ENCODE measurements at places on chromosomes 3 and 15.

DNA sequence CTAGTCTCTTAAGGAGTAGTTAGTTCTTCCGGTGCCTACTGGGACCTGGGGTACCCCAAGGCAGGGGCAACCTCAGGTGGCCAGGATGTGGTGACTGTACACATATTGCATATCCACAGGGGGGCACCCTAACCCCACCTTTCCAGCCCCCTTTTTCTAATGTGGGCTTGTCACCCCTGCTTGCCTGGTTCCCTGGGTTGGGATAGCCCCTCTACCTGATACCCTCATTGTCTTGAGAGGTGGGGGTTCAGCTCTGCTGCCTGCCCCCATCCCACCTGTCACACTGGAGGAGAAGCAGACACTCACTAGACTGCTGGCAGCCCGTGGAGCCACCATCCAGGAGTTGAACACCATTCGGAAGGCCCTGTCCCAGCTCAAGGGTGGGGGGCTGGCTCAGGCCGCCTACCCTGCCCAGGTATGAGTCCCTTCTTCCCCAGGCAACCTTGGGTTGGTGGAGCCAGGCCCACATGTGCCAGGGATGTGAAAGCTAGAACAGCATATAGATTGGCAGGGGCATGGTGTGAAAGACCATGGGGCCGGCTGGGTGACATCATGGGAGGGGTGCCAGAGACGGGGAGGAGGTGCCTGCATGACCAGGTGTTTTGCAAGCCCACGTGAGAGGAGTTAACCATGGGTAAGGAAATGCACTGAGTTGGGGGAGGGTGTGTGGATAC, 4.0 kb downstream of the GLYCTK start:
- DNase-seq, result peak; percentile 67

DNA sequence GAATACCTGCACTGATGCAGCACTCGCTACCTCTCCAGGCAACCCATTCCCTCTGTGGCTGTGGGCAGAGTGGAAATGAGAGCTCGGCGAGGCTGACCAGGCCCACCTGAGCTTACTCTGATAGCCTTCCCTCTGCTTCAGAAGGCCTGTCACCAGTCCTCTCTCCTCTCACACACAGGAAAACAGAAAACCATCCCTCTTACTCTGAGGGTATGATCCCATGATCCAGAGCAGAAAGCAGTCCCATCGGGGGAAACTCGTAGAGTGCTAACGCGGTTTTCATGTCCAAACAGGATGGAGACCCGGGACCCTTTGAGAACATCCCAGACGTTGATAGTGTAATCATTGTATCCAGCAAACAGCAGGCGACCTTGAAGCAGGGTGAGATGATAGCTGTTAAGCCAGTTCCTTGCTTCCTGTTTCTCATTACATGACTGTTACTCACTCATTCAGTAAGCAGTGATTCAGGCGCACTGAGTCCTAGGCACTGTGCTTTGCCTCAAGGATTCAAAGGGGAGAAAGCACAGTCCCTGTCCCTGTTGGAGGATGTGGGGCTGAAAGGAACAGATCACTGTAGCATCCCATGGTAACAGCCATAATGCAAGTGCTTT, 11.8 kb upstream of the BCL2L10 start:
- no peak for DNase-seq

DNA sequence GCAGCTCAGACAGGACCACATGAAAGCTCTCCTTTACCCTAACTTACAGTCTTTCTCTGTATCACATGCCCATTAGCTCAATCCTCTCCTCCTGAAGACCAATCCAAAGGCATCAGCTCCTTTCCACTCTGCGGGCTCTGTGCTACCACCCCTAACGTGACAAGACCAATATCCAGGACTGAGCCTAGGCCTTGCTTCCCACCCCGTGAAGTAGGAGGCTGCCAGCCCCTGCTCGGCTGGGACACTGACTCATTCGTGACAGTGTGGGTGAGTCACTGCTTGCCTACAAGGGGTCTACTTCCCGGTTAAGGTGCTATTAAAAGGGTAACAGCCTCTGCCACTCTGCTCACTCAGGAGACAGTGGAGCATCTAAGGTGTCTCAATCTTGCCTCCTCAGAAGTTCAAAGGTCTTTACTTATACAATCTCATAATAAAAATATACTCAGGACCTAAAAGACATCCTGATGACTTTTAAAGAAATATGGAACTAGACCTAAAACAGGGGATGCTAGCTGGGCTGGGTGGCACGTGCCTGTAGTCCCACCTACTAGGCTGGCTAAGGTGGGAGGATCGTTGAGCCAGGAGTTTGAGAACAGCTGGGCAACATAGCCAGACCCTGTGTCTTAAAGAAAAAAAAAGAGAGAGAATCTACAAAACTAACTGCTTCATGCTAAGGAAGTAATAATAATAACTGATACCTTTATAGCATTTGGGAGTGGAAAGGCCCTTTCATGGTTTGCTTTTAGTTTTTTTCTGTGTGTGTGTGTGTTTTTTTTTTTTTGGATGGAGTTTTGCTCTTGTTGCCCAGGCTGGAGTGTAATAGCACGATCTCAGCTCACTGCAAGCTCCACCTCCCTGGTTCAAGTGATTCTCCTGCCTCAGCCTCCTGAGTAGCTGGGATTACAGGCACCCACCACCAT, 55.0 kb downstream of the TMEM44 start:
- DNase-seq, result no peak

- DNase-seq, result no peak
Measured at GRCh38 chr3:13289771-13290285, 130.3 kb downstream of the NUP210 start.

DNA sequence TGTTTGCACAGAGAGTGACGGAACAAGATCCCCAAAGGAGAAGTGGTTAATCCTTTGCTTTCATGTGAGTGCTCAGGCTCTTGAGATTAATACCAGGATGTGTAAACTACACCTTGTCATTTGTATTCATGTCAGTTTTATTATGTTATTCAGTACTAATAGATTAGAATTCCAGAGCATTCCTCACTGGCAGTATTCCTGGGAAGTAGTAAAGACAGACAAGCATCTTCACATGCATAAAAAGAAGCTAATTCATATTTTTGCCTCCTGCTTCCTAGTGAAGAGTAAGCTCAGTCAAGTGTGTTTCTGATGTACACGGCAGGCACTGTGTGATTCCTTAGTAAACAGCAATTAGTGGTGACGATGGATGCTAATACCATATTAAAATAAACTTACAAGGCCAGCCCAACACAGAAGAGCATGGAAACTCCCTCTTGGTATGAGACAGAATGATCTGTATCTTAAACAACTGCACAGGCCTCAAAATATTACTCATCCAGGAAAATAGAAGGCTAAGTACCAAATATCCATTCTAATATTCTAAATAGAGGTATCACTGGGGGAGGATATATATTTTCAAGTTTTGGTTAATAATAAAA, 336.8 kb upstream of the MCTP2 start:
- no peak for DNase-seq

- DNase-seq, result no peak
Measured at GRCh38 chr15:56053046-56053400, 59.6 kb upstream of the NEDD4 start.
